NCI-H146 (cell line): ENCODE measurements at places on chromosomes 6 and 20.

DNA sequence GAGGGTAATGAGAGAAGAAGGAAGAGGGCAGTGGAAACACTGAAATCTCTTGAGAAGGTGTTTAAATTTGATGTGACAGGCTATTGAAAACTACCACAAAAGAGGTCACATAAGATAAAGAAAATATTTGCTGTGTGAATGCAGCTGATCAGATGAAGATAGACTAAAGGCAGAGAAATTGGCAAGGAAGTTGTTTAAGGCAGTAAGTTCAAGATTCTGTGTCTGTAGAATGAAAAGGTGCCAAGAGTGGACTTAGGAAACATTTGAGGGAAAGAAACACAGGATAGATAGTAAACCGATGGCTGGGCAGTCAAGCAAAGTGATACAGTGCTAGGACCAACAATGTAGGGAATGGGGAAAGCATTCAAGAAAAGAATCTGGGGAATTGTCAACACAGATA, 332.3 kb upstream of the MARCKS start:
- DNase-seq: no peak

DNA sequence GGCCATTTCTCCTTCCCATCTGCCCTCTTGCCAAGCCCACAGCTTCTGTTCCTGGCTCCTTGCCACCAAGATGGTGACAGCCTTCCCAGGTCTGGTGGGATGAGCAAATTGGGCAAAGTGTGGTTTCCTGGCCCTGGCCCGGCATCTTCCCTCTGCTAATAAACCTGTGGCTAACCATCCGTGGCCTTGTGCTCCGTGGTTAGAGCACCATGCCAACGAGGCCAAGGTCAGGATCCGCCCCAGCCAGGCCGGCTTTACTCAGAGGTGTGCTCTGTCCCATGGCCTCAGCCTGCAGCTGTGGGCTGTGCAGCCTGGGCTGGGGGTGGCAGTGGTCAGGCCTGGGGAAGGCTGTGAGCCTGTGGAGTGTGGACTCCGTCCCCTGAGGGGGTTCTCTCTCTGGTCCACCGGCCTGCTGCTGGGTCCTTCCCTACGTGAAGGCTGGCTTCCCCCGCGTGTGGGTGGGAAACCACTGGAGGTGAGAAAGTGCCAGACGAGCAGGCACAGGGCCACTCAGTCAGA, 117.4 kb downstream of the VEGFA start:
- DNase-seq: no peak

GRCh38 chr6:130034378-130035146, 16.2 kb downstream of the L3MBTL3 start:
- no peak for DNase-seq

DNA sequence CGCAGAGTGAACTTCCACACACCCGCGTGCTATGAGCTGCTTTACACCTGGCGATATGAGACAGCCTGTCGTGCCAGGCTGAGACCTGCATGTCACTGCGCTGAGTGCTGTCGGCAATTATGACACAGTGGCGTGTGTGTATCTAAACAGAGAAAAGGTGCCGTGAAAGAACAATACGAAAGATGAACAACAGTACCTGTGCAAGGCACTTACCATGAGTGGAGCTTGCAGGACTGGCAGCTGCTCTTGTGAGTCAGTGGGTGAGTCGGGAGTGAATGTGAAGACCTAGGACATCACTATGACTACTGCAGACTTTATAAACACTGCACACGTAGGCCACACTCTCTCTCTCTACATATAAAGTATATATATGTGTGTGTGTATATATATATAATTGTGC, 68.5 kb upstream of the DUSP22 start:
- DNase-seq: no peak

DNA sequence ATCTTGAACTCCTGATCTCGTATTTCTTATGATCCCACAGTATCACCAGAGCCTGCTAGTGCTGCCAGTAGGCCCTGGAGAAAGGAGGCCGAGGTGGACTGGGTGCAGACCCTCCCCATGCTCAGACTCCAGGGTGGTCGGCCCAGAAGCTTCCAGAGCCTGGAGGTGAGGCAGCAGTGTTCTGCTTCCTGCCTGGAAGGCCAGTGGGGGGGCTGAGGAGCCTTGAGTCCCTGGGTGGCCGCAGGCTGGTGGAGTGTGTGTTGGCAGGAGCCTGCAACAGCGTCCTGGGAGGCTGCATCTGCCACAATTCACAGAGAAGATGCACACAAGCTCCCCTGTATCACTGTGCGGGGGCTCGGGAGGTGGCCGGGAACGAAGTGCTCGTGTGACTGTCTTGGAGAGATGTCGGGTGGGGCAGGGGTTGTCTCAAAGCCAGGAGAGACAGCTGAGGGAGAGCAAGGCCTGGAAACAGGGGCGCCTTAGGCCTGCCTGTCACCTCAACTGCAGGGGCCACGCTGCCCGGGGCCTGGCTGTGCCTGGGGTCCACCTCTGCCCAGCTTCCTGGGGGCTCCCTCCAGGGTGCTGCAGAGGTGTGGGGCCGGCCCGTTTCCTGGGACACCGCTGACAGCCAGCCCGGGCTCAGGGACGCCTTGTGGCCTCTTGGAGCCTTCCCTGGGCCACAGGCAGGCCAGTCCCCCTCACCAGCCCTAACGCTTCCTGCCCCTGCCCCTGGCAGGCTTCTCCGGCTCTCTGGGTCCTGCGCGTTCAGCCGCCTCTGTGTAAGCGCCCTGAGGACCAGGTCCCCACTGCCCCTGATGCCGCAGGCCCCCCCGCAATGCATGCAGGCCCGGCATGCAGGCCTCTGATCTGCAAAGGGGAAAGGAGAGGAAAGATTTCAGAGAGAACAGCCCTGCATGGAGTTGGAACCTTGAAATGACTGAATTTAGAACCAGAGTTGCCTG, 24.2 kb upstream of the MAS1 start:
- DNase-seq: no peak

DNA sequence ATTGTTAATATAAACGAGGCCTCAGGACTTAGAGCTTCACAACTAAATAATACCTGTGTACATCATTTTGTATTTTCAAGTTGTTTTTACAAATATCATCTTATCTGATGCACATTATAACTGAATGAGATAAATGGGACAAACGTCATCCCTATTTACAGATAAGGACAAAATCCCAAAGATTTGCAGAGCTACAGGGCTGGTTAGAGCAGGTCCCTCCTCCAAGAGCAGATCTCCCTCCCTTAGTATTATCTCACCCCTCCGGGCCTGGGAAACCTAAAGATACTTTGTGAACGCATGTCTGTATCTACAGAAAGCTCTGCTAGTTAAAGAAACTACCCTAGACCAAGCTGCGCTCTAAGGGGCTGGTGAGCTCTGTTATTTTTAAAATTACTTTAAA, 130.4 kb upstream of the PROKR2 start:
- DNase-seq: no peak

- DNase-seq: no peak
These were observed 10.7 kb downstream of the TGIF2 start for GRCh38 chr20:36584018-36584481.

- DNase-seq: no peak
These were observed 421.1 kb upstream of the KHDRBS2 start for GRCh38 chr6:62707156-62707555.

DNA sequence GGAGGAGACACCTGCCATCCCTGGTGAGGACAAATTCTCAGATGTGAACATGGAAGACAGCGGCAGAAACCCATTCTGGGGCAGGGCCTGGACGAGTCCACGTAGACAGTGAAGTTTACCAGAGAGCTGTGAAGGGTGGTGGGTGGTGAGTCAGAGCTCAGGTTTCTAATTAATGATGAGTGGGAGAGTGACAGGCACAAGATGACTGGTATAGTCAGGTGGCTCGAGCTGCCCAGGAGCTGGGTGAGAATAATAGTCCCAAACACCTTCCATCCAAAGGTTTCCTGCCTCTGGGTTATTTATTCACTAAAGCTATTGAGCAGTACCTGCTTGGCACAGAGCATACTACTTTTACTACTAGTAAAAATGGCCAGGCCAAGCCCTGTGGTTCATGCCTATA, 6.0 kb downstream of the TLDC2 start:
- peak; percentile 21 for DNase-seq

DNA sequence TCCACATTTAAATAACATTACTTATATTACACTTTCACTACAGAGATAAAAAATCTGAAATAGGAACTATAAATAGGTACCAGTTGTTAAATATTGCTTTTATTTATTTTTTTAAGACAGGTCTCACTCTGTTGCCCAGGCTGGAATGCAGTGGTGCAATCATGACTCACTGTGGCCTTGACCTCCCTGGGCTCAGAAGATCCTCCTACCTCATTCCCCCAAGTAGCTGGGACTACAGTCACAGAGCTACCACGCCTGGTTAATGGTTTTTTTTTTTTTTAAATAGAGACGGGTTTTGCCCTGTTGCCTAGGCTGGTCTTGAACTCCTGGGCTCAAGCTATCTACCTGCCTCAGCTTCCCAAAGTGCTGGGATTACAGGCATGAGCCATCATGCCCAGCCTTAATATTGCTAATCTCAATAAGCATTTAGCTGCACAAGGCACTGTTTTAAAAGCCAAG, 17.3 kb downstream of the EEF1E1 start:
- DNase-seq: no peak

GRCh38 chr20:44145131-44145775, 41.7 kb downstream of the JPH2 start:
- no peak for DNase-seq

GRCh38 chr20:46202766-46203509, 84.8 kb downstream of the CD40 start:
- peak; percentile 49 for DNase-seq

GRCh38 chr6:75735491-75736186, 13.4 kb upstream of the MYO6 start:
- no peak for DNase-seq

- no peak for DNase-seq
These were observed 414.4 kb upstream of the MMS22L start for GRCh38 chr6:97697456-97697855.

GRCh38 chr6:44698602-44699001, 311.1 kb downstream of the CDC5L start:
- DNase-seq: no peak

DNA sequence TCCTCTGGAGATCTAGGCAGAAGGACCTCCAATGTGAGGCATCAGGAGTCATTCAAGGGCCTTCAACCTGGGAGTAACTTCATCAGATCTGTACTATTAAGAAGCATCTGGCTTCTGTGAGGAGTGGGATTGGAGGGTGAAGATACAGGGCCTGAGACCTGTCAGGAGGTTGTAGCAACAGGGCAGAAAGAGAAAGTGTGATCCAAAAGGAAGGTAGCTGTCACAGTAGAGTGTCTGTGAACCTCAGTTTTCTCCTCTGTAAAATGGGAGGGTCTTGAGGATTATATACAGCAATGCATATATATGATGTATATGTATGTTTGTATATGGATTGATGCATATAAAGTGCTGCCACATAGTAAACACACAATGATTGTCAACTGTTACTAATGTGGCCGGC, 2.6 kb upstream of the RPL10A start:
- no peak for DNase-seq

- no peak for DNase-seq
These were observed 244.1 kb downstream of the BMP7 start for GRCh38 chr20:57022306-57022705.

GRCh38 chr20:32984196-32984595, 20.0 kb downstream of the SUN5 start:
- no peak for DNase-seq

- no peak for DNase-seq
These were observed 72.7 kb downstream of the SRC start for GRCh38 chr20:37418591-37419109.

- no peak for DNase-seq
These were observed 54.0 kb downstream of the TMEM242 start for GRCh38 chr6:157269261-157269794.

- DNase-seq: no peak
These were observed 31.5 kb downstream of the TMEM14B start for GRCh38 chr6:10779076-10779475.

GRCh38 chr6:118618676-118619377, 32.6 kb downstream of the CEP85L start:
- peak; percentile 35 for DNase-seq

DNA sequence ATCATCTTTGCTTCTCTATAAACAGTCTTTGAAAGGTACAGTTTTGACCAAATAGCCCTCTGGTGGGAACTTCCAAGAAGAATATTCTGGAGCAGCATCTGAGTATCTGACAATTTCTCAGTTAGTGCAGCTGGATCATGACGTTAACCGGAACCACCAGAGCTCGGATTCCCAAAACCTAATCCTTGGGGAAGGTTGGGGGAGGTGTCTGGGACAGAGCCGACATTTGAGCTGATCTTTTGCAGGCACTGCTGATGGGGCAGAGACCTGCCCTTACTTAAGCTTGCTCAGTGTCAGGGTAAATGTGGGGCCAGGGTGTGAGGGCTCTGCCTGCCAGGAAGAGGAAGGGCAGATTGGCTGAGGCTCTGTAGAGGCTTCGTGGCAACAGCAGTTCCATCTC, 416.6 kb downstream of the DHX35 start:
- DNase-seq: no peak
